ENCODE measurements at places on chromosomes 2 and 18. TPM values are rescaled to one million over a fixed set of nuclear protein-coding genes. Genes with fewer than 3 reads are reported as not detected.

DSEL gene
- total RNA-seq, result 8.5 TPM

MITD1 gene
- total RNA-seq, result 22.9 TPM

LCT gene
- 0.09 TPM for total RNA-seq

DIPK1C gene
- 4.8 TPM for total RNA-seq

CPS1 gene
- 3.5 TPM for total RNA-seq

GRCh38 chr2:157055660-157056199 is 201.8 kb upstream of the GALNT5 start:
- ATAC-seq, result no peak

DNA sequence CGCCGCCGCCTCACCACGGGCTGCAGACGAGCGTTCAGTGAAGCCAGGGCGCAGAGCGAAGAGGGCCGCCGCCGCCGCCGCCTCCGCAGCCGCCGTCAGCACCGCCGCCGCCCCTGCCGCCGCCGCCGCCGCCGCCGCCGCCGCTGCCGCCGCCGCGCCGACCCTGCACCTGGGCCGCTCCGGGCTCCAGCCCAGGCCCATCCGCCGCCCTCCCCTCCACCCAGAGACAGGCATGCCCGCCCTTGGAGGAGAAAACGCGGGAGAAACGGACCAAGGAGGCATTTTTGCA is 3.0 kb downstream of the POU3F3 start:
- no peak for ATAC-seq

GRCh38 chr2:44087714-44088092 is 81.0 kb upstream of the PPM1B start:
- no peak for ATAC-seq

- peak; percentile 90 for ATAC-seq
These were observed 75.8 kb downstream of the SDC1 start for GRCh38 chr2:20148923-20149702.

DNA sequence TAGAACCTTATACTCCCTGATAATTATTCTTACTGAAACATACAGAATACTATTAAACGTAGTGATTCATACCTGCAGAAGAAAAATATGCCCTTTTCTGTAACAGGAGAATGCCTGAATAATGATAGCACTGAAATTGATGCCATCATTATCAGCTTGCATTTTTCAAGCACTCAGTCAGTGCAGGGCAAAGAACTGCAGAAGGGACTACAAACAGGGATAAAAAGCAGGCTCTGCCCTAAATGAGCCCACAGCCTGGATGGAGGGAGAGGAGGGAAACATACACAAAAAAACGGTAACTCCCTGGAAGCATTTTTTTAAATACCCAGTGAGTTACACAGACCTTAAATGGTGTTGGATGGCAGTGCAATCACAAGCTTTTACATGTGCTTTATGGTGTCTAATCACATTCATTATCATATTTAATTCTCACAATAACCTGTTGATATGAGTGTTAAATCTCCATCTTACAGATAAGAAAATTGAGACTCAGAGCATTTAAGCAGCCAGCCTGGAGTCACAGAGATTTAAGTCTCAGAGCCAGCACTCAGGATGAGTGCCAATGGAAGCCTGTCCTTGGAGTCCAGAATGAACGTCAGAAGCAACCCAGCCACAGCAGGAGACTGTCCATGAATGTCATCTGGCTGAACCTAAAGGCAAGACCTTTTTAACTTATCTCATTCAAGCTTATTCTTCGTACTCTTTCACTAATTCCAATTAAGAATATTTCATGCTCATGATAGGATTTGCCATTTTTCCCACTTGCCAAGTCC is 139.3 kb upstream of the CTNNA2 start:
- no peak for ATAC-seq

DNA sequence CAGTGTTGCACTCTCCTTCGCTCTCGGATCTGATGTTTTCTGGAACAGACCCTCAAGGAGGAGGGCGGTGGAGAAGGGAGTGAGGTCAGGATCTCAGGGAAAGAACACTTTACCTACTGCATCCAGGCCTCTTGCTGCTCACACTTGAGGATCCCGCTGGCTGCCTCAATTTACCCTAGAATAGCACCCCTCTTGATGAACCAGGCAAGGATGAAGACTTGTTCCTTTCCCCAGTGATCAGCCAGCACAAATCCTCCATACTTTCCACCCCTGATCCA is 14.2 kb downstream of the WNT10A start:
- no peak for ATAC-seq

- no peak for ATAC-seq
These were observed 341.8 kb downstream of the CYRIA start for GRCh38 chr2:16323551-16324543.

DNA sequence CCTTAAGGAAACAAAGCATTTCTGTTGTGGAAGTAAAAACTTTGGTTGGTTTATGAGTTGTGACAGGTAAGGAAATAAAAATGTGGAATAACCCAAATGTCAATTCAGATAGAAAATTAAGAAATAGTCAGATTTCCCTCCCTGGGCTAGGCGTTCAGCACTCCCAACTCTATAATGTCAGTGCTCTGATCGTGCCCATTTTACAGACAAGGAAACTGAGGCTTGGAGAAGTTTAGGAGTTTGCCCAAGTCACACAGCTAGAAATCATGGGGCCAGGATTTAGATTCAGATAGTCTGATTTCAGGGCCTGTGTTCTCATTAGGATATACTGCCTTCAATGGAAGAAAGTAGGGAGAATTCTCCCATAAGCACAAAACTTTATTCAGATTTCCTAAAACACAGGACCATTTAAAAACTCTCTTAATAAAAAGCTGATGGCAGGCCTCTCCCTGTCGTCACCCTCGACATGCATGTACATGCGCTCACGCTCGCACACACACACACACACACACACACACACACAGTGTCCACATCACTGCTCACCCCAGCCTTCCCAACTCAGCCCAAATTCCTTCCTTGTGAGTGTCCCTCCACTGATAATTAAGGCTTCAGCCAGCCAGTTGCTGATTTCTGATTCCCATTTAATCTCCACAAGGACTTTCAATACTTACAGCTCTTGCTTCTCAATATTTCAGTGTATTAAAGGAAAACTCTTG is 49.1 kb upstream of the SLC14A2 start:
- ATAC-seq, result no peak

DNA sequence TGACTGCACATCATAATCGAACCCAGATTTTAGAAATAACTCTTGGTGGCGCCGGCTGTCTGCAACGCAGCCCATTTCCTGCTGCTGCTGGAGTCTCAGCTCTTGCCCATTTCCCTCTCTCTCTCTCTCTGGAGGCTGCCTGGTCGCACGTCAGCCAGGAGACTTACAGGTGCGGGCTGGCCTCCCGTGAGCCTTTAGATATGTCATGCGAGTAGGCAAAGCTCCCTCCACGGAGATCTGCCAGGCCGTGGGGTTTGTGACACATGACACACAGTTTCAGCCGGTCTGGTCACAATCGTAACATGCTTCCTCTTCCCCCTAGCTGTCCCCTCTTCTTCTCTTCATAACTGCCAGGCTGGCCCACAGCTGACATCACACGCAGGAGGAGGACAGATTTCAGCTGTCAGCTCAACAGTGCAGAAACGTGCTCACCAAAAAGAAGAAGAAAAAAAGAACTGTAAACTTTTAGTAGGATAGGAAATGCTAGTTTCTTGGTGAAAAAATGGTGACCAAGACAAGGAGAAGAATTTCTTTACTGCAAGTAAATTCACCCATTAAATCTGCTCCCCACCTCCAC is 489.3 kb downstream of the ZNF516 start:
- ATAC-seq, result peak; percentile 23

DNA sequence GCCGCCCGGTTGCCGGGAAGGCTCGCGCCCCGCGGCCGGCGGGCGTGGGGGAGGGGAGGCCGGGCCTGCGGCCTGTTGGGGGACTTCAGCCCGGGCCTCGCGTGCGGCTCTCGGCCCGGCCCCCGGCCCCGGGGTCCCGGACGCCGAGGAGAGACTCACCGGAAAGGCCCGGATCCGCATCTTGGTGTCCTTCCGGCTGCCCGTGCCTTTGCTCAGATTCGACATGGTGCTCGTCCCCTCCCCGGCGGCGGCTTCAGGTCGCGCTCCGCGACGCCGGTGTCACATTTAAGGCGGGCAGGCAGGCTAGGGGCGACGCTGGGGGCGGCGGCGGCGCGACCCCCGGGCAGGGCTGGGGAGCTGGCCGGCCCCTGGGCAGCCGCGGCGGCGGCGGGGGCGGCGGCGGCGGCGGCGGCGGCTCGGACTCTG is 365 bp downstream of the CUL3 start:
- ATAC-seq, result no peak

DNA sequence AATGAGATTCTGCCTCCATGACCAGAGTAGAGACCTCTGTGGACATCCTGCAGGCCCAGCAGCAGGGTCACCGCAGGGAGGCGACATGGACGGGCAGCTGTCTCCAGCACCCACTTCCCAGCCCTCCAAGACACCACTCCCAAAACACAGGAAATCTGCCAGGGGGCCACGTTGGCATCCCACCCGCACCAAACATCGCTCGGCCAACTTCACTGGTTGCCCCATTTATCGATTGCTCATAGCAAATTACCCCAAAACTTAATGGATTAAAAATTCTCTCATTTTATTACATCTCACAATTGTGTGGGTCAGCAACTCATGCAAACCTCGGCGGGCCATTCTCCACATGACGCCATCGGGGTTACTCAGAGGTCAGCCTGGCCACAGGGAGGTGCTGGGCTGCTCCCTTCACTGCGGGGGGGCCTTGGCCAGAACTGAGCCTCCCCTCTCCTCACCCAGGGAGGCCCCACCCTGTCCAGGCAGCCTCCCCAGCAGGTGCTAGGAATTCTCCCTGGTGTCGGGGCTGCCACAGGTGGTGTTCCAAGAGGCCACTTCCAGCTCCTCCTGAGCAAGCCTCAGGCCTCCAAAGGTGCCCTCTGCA is 420.7 kb upstream of the MYT1L start:
- ATAC-seq, result no peak

DNA sequence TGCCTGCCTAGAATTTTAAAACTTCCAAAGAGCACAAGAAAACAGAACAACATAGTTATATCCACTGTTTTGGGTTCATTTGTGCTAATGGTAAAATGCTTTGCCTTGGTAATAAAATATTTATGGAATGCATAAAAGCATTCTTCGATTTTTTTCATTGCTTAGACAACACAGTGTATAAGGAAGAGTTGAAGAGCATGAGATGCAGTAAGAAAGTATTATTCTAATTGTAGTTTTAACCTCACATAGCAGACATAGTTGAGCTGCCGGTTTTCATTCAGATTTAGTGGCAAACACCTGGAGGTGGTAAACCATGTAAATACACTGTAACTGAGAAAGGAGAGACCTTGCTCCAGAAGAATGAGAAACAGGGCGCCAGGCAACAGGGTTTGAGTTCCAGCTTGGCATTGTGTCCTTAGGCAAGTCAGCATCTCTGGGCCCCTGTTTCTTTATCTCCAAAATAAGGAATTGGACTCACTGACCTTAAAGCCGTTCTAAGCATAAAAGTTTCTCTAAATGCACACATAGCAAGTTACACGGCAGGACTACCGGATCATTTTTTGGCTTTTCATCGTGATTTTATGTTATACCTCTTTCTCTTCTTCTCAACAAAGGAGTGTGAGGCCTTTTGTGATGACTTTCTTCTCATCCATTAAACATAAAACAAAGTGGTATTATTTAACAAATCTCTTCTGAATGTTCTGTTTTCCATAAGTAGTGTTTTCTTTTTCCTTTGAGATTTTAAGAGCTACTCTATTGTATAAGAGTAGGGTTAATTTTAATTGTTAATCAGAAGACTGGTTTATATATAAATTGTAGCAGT is 7.9 kb downstream of the UGP2 start:
- ATAC-seq, result peak; percentile 64

GRCh38 chr2:10161961-10162441 is 39.5 kb downstream of the RRM2 start:
- no peak for ATAC-seq

DNA sequence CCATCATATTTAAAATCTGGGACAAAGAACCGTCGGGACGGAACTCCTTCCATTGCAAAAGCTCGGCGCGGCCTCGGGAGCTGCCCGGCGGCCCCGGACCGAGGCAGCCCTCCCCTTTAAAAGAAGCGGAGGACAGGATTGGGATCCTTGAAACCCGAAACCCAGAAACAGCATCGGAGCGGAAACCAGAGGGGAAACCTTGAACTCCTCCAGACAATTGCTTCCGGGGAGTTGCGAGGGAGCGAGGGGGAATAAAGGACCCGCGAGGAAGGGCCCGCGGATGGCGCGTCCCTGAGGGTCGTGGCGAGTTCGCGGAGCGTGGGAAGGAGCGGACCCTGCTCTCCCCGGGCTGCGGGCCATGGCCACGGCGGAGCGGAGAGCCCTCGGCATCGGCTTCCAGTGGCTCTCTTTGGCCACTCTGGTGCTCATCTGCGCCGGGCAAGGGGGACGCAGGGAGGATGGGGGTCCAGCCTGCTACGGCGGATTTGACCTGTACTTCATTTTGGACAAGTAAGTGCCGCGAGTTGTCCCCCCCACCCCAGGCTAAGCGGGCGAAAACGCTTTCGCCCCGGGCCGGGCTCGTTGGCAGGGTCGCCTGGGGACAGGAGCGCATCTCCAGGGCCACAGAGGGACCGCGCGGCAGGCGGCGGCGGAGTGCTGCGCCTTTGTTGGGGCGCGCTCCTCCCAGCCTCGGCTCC is at the start of gene ANTXR1:
Gene ANTXR1, plus strand, starts transcription at position 38 of the 698 bp plus-strand sequence. Its CDS starts 321 bp downstream, at position 359.
- ATAC-seq, result peak; percentile 84

GRCh38 chr2:97775074-97775473 is 61.7 kb downstream of the ZAP70 start:
- ATAC-seq, result no peak

GRCh38 chr2:58419983-58420382 is 178.9 kb upstream of the FANCL start:
- no peak for ATAC-seq

DNA sequence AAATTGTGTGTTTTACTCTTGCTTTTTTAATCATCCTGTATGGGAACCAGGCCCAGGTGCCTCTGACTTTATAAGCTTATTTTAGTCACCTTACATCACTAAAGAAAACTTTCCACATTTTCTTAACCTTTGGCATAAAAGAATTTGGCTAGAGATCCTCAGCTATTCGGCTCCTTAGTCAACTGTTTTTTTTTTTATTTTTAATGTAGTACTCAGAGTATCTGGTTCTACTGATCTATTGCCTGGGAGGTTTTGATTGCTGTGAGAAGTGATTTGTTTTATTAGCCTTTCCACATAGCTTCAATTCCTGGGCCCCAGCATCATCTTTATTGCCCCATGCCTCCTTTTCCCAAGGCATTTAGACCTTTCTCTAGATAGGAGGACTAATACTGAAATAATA is 121.0 kb downstream of the MYO1B start:
- no peak for ATAC-seq

DNA sequence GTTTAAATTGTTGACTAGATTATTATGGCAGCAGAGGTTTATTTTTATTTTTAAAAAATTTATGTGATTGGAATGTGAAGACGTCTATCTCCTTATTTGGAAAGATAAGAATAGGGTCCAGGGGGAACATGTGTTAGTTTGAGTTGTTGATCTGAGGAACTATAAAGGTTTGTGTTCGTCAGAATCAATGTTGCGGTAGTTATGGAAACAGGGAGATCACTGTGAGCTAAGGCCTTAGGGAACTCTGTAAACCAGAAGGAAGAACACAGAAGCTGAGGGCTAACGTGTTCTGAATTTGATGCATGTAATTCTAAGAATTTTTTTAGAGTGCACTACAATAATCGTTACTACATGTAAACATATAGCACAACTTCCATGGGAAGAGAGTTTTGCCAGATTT is 168.5 kb upstream of the ZSWIM2 start:
- peak; percentile 76 for ATAC-seq

- ATAC-seq, result peak; percentile 90
These were observed 76.7 kb upstream of the SNTG2 start for GRCh38 chr2:873651-874580.

All from motor neuron (in vitro differentiated cells).